Mucosa of gallbladder (tissue), 1 donor: ENCODE measurements at places on chromosomes 2 and 18.

- no peak for DNase-seq
Measured at GRCh38 chr2:76692908-76693307, 829.3 kb downstream of the LRRTM4 start.

DNA sequence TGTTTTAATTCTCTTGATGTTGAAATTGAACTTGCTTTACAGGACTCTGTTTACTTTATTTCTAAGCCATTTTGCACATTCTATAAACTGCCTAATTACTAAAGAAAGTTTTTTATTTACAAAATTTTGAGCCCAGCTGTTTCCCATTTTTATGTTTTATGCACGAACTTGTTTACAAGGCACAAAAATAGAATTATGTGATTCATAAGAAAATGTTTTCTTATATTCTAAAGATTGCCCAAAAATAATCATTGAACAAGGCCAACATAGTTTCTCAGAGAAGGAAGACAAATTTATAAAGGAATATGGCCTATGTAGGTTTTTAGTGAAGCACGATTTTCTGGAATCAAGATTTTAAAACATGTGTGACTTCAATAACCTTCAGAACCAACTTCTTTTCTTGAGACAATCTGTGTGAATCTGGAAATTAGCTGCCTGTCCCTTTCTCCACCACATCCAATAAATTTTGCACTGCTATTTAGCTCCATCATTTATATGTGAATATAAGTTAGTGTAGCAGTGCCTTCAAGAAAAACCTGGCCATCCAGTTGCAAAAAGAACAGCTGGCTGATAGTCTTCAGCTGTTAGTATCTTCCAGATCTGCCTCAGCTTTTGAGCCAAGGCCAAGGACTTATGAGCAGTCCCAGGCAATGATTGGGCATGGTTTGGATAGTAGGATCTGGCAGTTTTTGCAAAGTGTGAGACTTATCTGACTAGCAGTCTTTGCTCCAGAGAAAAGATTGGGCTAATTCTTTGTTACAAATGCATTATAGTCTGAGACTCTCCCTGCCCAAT lies 253.2 kb upstream of the COL3A1 start:
- DNase-seq, result no peak

GRCh38 chr2:42196403-42197267 lies 27.5 kb downstream of the EML4 start:
- peak; percentile 48 for DNase-seq

DNA sequence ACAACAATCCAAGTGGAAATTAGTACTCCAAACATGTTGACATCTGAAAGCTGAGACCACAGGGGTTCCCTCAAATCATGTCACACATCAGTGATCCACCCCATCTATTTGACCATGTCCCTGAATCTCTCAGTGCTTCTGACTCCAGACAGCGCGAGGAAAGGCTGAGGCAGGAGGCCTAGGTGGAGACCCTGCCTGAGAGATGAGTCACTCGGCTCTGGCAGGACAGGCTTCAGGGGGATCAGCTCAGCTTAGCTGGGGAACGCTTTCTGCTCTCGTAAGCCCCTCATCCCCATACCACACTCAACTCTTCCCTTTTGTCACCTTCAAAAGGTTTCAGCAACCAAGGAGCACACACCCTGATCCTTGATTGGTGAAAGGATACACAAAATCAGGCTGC lies 5.8 kb upstream of the FAM228A start:
- no peak for DNase-seq
